Renal cortical epithelial cell (primary cell): ENCODE measurements at places on chromosomes 6 and 20. TPM values are rescaled to one million over a fixed set of nuclear protein-coding genes. Genes with fewer than 3 reads are reported as not detected.

Gene KPNA5
- total RNA-seq: 11.9 and 14.8 TPM in 2 replicates

Gene BNIP5
- total RNA-seq: 0.35 TPM in 1 of 2 replicates, not detected in the other

Gene UST
- total RNA-seq: 0.87 and 2.8 TPM in 2 replicates

Gene FKBP1C
- 0.10 and 0.17 TPM in 2 replicates for total RNA-seq

Gene SNX9
- total RNA-seq: 45.7 and 56.8 TPM in 2 replicates

Gene TAF4
- 3.3 and 19.9 TPM in 2 replicates for total RNA-seq

- DNase-seq: no peak
Measured at GRCh38 chr6:15352220-15352619, 106.4 kb downstream of the JARID2 start.

GRCh38 chr20:52103913-52104545, 87.5 kb downstream of the ZFP64 start:
- DNase-seq: no peak

DNA sequence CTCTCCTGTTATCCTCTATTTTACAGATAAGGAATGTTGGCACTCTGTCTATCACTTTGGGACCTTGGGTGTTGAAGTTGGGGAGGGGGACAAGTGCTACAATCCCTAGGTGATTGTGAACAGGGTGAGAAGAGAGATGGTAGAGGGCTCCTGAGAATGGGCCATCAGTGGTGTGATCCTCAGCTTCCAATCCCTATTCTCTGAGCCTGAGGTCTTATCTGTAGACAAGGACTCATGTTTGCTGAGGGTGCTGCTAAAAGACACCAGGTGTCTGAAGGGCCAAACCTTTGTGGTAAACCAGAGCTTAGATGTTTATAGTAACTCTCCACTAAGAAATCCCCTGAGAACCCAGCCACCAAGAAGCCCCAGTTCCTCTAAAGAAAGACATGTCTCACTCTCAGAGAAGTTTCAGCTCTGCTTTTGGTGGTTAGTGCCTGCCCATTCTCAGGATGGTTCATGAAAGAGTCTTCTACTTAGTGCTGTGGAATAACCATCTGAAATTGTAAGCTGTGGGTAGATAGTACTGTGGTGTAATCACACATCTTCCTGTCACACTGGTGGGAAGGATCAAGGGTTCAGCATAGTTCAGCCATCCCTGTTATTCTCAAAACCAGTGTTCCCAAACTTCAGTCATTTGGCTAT, 58.2 kb upstream of the IL20RA start:
- DNase-seq: no peak

- DNase-seq: no peak
Measured at GRCh38 chr6:41940759-41941279, 789 bp downstream of the CCND3 start.

GRCh38 chr20:35640724-35641123, 24.0 kb downstream of the CPNE1 start:
- no peak for DNase-seq

- peak; percentile 62 for DNase-seq
Measured at GRCh38 chr6:93779086-93779841, 359.9 kb upstream of the EPHA7 start.

DNA sequence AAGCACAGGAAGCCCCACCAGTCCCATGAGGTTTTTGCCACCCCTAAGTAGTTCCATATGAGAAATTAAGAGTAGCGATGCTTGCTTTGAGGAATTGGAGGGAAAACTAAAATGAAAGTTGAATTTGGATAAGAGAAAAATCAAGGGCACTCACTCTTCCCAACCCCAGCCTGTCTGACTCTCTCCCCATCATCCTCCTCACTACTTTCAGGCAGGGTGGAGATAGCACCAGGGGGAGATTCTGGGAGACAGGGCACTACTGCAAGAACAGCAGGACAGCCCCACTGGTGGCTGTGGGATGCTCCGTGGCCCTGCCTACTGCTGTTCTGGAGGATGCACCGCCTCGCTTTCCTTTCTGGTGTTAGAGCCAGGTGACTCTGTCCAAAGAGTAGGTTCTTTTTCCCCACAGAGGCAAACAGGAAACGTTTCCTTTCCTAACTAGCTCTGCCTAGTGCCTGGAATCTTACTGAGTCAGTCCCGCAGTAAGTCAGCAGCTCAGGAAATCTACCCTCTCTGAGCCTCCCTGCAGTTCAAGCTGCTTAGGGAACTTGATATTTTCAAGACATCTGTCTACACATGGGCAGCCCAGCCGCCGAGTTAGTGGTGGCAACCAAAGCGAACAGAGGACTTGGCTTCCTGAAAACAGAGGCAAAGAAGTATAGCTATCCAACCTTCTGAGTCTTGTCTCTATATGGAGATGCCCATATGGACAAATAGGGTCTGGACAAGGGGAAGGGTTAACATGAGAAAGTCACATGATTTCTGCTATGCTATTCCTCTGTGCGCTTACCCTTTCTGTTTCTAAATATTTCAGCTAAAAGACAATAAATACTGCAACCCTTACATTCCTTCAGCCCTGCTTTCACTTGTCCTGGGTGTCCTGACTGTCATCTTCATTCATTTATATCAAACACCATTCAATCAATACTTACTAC, 11.4 kb downstream of the HLA-E start:
- peak; percentile 22 for DNase-seq
